ENCODE measurements at places on chromosomes 7 and 10.

DNA sequence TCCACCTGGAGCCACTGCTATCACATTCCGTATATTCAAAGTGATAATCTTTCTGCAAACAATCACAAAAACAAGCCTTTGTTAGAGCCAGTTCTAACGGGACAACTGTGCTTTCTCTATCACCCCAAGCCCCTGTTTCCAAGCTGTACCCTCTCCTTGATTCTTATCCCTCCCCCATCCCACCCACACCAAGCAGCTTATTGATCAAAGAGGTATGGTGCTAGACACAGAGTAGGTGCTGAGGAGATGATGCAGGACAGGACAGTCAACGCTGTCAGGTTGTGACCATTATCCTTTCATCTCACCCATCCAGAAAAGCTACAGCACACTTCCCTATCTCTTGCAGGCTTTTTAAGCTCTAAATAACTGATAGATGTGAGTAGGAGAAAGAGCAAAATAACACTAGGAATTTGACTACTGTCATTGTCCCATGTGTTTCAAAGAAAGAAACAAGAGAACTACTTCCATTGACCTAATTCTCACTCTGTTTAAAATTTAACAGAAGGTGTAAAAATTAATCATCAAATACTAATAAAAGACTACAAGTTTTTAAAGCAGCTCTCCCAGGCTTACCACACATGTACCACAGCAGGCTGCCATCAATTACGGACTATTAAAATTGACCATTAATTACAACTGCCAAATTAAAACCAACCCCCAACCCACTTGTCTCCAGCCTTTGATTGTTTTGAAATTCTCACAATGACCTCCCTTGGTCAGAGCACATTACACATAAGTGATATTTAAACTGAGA, 94.3 kb downstream of the ELAPOR2 start:
- no peak for DNase-seq

DNA sequence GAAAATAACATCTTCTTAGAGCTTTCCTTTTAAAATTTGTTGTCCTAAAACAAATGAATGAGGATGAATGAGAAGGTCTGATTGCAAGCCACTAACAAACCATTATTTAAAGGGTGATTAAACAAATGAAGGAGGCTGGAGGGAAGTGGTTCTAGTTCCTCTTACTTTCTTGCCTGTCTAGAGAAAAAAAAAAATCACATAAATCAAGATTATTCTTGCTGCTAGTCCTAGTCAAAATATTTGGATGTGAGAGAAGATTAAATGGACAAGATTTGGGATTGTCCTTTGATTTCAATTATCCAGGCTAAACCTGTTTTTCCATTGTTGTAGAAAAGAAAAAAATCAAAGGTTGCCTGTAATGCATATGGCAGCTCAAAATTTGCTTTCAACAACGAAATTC, 3.3 kb downstream of the SKAP2 start:
- DNase-seq: no peak

DNA sequence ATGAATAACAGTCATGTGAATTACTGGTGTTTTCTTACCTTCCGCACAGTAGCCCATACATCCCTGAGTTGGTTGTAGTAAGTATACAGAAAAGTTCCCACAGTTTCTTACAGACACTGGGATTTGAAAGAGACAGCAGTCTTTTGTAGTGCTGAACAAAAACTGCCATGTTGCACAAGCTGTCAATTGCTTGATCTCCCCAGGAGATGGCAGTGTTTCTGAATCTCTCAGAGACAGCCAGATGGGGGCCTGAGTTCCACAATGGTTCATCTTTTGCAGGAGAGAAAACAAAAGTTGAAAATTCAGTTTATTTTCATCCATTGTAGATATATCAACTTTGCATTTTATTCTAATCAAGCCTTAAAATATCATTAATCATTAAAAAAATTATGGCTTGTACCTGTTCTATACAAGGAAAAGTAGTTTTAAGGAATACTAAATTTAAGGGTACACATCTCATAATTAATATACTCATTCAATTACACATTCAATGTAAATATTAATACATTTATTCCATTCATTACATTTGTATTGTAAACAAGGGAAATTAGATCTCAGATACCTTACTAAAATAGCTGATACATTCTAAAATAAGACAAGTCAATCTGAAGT, 14.5 kb downstream of the VWDE start:
- no peak for DNase-seq

GRCh38 chr7:72781161-72781560, 46.8 kb downstream of the TYW1B start:
- DNase-seq: no peak

GRCh38 chr10:44416021-44416771, 31.3 kb upstream of the CXCL12 start:
- DNase-seq: no peak

DNA sequence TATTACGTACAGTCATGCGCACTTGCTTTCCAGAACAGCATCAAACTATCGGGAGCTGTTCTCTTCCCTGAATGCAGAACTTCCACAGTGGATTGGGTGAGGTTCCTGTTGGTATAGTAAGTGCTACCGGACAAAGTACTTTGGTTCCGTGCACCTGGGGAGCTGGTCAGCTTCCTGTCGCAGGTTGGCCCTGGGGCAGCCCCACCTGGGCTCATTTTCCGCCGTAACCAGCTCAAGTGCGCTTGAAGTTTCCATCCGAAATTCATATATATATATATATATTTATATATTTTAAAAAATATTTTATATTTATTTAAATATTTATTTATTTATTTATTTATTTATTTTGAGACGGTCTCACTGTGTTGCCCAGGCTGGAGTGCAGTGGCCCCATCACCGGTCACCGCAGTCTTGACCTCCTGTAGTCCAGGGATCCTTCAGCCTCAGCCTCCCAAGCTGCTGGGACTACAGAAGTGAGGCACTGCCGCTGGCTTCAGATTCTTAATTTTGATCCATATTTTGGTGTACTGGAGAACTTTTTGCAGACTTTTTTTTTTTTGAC, 6.5 kb downstream of the SCART1 start:
- no peak for DNase-seq

GRCh38 chr7:111388016-111388415, 174.3 kb downstream of the IMMP2L start:
- DNase-seq: no peak

All from activated gamma-delta T cell treated with Interleukin-2 at 50 U/mL for 16 hours (primary cell).